Stimulated activated naive CD8-positive, alpha-beta T cell treated with anti-CD3 and anti-CD28 coated beads, Interleukin-15, Interleukin-2, amounts not matched to agents 100 U/mL and 50 U/mL, for 24 hours (primary cell): ENCODE measurements at places on chromosomes 3 and 15.
A peak's percentile ranks its signal among the peaks of the same experiment; 100 is the strongest.

DNA sequence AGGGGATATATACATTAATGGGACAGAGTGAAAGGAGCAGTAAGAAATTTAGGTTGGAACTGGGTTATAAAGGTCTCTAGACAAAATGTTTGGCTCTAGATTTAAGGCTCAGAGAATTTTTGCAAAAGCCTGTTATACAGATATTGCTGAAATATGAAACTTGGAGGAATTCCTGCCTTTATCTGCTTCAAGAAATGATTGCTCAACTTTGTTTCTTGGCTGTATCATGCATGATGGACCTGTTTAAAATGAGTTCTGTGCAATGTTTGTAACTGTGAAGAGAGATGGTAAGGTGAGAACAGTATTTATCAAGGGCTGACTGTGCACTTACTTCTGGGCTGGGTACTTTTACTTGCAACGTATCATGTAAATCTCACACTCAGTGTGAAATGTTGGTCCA, 3.3 kb downstream of the CRYBG3 start:
- no peak for DNase-seq

- DNase-seq = peak; percentile 15
Measured at GRCh38 chr3:3998140-3998922, 199.1 kb downstream of the LRRN1 start.

- DNase-seq = no peak
Measured at GRCh38 chr3:186998937-186999368, 68.6 kb downstream of the ST6GAL1 start.

DNA sequence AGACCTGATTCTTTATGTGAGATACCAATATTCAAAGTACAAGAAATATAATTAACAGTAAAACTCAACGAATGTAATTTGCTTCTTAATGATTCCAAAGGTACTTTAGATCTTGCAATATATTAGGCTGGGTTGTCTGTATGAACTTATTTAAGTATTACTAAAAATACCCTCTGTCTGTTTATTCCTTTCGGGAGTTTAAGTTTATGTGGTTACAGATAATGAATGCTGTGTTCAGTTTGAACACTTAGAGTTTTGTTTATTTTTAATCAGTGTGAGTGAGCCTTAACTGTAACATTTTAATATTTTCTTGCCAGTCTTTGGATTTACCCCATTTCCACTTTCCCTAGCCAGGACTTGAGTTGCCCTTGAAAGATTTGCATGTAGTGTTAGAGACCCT, 3.5 kb downstream of the PDE8A start:
- no peak for DNase-seq

DNA sequence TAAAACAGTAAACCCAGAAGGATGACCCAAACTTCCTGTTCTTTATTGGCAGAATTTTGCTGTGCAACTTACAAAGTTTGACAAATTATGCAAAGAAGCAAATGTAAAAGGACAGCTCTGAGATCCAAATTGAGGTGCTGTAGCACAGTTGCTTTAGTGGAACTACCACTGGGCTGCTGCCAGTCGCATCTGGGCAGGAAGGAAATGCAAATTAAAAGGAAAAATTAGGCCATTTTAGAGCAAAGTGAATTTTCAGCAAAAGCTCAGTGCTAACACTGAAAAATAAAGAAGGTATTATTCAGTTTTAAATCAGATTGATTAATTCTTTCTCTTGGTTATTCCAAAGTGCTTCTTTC, 104.5 kb downstream of the ZMAT3 start:
- DNase-seq = no peak

- no peak for DNase-seq
Measured at GRCh38 chr3:194561306-194561974, 71.8 kb downstream of the TMEM44 start.

DNA sequence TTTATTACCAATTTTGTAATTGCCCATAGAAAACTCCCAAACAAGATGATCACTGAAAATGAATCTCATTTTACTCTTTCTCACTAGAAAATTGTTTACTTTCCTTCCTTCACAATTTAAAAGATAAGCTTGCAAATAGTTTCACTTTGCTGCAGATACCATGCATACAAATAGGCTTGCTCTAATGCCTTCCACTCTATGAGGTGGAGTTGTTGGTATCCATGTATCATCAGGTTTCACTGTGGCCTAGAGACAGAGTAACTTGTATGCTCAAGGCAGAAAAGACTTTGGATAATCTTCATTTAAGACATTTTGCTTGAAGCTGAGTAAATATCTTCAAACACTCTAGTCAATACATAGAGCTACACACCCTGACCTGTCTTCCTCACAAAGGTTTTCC, 60.8 kb downstream of the RYK start:
- no peak for DNase-seq

DNA sequence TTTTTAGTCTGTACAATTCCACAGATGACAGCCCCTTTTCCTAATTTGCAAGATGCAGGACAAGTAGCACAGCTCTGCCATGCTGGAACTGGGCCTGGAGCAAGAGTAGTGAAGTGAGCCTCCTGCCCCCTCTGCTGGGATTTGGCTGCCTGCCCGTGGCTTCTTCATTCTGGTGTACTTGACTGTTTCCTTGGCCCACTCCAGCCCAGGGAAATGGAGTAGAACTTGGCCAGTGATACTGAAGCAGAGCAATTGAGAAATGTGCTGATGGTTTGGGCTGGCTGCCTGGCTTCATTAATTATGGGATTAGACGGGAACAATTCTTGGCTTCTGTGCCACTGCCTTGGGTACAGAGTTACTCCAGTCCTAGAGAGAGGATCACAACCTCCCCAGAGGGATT, 2.8 kb downstream of the GPD1L start:
- DNase-seq = no peak

DNA sequence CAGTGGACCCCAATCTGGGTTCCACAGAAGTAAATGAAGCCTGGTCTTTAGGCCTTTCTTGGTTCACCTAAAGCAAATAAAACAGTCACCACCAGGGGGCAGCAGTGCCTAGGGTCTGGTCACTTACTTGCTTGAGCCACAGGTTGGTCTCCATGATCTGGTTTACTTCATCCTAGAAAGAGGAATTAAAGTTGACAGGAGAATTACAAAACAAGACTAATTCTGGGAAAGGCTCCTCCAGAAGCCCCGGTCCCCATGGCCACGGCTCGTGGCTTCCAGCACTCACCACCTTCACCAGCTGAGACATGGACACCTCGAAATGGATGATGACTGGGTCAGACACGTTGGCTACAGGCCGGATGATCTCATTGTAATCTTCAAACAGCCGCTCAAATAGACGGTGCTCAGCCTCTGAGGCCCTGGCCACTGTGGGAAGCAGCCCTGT, 2.3 kb downstream of the CHRNA3 start:
- DNase-seq = peak; percentile 90

DNA sequence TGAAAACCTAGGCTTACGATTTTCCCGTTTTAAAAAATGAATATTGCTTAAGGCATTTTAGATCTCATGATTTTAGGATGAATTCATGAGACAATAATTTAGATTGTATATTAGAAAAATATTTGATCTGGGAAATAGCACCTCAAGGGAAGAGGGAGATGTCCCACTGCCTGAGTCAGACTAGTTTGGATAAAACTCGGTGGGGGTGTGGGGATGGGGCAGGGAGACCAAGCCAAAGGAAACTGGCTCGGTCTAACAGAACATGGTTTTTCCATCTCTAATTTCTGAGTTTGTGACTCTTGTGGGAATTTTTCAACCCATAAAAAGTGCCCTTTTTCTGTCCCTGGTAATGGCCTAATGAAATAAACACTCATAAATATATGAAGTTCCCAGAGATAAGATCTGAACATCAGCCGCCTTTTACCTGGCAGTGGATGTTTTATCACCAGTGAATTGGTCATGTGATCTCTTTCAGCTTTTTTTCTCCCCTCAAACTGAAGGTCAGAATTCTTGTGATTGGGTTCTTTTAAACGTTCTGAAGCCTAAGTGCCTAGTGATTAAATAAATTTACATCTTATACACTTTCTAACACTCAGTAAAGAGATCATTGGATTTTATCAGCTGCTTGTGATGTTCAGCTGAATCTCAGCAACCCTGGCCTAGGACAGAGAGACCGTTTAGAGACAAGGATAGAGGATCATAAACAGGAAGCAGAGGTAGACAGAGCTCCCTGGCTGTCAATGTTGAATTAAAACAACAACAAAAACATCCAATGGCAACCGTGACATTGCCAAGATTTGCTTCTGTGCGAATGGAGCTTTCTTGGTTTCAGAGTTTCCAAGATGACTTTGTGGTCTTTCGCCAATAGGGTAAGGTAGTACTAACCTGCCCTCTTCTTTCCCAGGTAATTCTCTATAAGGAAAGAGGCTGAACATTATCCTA, 1038.2 kb downstream of the MCTP2 start:
- no peak for DNase-seq

GRCh38 chr3:17162116-17162515, 277.4 kb downstream of the PLCL2 start:
- DNase-seq = no peak

DNA sequence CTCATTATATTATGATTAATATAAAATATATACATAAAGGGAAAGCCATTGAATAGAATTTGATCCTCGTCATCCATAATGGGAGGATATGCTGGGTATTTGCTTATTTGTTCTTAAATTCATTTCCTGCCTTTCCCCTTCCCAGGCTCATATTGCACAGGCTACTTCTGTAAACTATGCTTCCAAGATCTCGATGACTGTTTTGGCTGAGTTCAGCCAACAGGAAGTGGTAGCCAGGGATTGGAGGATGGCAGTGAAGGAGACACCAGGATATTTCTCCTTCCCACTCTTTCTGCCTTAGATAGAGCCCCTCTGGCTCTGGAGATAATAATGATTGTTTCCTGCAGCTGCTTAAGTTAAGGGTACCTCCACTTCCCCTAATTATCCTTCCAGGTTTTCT, 44.3 kb upstream of the DYNC1LI1 start:
- DNase-seq = no peak

- DNase-seq = no peak
Measured at GRCh38 chr3:10185804-10186762, 21.4 kb downstream of the IRAK2 start.

DNA sequence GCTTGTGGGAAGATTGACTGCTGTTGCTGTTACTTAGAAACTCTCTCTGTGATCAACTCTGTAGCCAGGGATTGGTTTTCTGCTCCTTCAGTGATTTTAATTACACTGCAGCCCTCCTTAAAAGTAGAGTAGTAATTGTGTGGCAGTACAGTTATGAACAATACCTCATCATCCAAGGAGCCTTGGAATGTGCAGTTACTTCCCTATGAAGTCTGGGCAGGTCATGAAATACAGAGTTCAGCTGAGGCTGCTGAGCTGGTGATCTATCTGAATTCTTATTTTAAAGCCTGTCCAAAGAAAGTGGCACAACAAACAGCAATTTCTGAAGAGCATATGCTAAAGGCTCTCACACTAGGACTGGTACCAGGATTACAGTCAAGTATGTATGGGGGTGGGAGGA, 37.4 kb upstream of the MRPL3 start:
- no peak for DNase-seq

GRCh38 chr15:88912500-88912921, 668 bp downstream of the MFGE8 start:
- no peak for DNase-seq

DNA sequence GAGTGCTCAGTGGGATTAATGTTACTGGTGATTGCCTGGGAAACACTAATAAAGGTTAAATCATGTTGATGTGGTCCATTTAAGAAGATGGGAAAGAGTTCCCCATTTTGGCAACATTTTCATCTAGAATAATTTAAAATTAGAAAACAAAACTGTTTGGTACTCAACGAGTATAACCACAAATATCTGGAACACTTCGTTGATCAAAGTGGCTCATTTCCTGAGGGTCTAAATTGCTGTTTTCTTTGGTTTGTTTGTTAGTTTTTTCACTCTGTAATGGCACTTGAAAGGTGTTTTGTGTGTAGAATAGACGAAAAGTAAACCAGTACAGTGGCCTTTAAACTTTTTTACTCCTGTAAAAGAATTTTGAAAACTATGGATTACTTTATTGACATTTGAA, 73.9 kb downstream of the BBX start:
- no peak for DNase-seq

- DNase-seq = no peak
Measured at GRCh38 chr3:13516760-13517135, 32.2 kb upstream of the FBLN2 start.

DNA sequence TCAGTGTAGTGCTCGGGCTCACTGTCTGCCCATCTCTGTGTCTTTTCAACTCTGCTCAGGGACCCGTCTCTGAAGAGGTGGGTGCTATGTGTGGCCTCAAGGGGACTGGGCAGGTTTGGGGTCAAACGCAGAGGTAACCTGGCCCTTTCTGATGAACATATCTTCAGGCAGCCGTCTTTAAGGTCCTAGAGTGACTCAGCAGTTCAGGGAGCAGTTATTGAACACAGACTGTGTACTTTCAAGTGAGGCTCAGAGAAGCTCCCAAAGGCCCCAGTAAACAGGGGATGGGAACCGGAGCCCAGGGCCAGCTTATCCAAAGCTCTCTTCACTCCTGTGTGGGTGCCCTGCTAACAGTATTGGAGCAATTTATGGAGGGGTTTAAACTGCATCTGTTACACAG, 73.1 kb downstream of the WDR76 start:
- no peak for DNase-seq

- no peak for DNase-seq
Measured at GRCh38 chr3:140265302-140265701, 330.3 kb downstream of the CLSTN2 start.

DNA sequence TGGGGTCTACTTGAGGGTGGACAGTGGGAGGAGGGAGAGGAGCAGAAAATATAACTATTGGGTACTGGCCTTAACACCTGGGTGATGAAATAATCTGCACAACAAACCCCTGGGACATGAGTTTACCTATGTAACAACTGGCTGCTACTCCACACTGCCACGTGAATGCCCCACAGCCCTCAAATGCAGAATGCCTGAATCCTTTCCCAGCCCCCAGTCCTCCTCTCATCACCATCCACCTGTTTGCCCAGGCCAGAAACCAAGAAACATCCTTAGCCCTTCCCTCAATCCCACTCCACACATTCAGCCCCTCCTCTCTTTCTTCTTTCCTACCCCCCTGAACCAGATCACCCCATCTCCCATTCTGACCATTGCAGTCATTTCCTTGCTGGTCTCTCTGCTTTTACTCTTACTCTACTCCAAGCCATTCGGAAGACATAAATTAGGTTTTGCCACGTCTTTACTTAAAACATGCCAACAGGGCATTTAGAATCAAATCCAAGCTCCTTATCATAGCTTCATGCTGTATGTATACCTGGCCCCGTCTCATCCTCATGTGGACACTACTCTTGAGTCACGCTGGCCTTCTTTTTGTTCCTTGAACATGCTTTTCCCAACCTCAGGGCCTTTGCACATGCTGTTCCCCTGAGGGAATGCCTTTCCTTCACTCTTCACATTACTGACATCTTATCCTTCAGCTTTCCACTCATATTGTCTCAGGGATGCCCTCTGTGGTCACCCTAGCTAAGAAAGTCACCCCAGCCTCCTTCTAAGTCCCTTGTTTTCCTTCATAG, 137.5 kb upstream of the ABHD17C start:
- no peak for DNase-seq
